ENCODE measurements at places on chromosomes 13 and 19. TPM values are rescaled to one million over a fixed set of nuclear protein-coding genes. Genes with fewer than 3 reads are reported as not detected.

DNA sequence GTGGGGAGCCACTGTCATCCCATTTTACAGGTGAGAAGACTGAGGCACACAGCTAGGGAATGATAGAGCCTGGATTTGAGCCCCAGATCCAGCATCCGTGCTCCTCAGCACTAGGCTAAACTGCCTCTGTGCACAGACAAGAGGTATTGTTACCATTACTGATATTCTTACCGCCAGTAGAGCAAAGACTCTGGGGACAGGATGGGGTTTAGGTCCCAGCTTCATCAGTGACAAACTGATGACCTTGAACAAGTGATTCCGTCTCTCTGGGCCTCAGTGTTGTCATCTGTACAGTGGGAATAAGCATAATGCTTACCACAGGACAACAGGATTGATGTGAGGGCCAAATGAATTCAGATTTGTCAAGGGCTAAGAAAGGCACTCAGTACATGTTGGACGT is 16.5 kb downstream of the AXL start:
- H3K4me3 ChIP-seq: no peak overlapping the region
- no peaks in the 10 kb centered on the region for H3K4me1 ChIP-seq
- no peaks in the 10 kb centered on the region for H3K27me3 ChIP-seq
- no peaks in the 10 kb centered on the region for H3K36me3 ChIP-seq
- H3K27ac ChIP-seq: no peak overlapping the region

- peak overlapping the region; percentile 85 for H3K27ac ChIP-seq
- H3K4me3 ChIP-seq: peak overlapping the region; percentile 81
- H3K4me1 ChIP-seq: peaks cover 32% of the 10 kb centered on the region
Measured at GRCh38 chr13:110914331-110915056, 375 bp downstream of the ANKRD10 start.

DNA sequence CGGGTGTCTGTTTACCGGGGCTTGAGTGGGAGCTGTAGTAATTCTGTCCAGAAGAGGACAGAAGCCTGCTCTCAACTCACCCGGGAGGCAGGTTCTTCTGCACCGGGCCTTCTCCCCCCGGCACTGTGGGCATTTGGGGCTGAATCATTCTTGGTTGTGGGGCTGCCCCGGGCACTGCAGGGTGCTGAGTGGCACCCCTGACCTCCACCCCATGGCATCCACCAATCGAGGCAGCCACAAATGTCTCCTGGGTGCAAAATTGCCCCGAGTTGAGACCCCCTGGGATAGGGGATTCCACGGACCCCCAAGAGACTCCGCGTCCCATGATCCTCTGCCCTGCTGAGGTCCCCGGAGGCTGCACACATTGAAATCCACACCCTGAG is 68.8 kb downstream of the GNG7 start:
- H3K4me3 ChIP-seq: no peak overlapping the region
- H3K27me3 ChIP-seq: no peaks in the 10 kb centered on the region
- H3K27ac ChIP-seq: no peak overlapping the region
- no peak for DNase-seq
- no peaks in the 10 kb centered on the region for H3K36me3 ChIP-seq
- H3K4me1 ChIP-seq: peaks cover 42% of the 10 kb centered on the region

DNA sequence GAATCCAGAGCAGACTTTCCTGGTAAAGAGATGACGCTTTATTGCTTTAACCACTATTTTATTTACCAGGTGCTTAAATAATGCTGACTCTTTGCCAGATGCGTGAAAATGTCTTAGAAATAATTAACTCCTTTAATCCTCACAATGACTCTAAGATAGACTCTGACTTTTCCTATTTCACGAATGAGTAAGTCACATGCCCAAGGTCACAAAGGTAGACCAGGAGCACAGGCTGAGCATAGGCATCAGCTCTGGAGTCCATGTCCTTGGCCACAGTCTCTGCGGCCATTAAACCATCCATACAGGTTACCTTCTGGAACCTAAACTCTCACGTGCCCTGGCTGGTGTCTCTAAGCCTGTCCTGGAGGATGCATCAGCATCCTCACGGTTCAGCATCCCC is 87.3 kb downstream of the ERCC5 start:
- no peak overlapping the region for H3K4me3 ChIP-seq
- H3K27me3 ChIP-seq: peaks cover under 1% of the 10 kb centered on the region
- no peaks in the 10 kb centered on the region for H3K4me1 ChIP-seq
- no peak for DNase-seq
- no peak overlapping the region for H3K27ac ChIP-seq

DNA sequence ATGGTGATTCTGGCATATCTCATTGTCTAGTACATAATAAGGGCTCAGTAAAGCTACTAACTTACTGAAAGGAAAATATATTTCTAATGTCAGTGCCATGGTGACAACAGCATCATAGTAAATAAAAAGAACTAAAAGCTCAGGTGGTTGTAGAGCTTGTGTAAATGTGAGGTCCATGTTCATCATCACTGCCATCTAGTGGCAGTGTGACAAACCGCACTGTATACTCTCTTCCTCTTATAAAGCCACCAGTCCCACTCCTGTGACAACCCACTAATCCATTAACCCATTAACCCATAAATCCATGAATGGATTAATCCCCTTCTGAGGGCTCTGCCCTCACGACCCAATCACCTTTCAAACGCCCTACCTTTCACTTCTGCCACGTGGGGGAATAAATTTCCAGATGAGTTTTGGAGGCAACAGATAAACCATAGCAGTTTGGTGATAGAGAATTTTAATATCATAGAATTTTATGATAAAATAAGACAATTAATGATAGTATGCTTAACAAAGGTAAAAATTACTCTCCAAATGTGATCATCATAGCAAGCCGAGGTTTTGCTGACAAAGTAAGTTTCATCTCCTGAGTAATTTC is 160.4 kb upstream of the SGCG start:
- H3K27me3 ChIP-seq: no peaks in the 10 kb centered on the region
- no peak overlapping the region for H3K27ac ChIP-seq
- H3K36me3 ChIP-seq: no peaks in the 10 kb centered on the region
- H3K4me3 ChIP-seq: no peak overlapping the region

GRCh38 chr13:32941368-32941767 is 74.9 kb upstream of the KL start:
- no peak overlapping the region for H3K27ac ChIP-seq
- no peaks in the 10 kb centered on the region for H3K27me3 ChIP-seq
- no peaks in the 10 kb centered on the region for H3K4me1 ChIP-seq
- no peak overlapping the region for H3K4me3 ChIP-seq
- H3K36me3 ChIP-seq: no peaks in the 10 kb centered on the region

DNA sequence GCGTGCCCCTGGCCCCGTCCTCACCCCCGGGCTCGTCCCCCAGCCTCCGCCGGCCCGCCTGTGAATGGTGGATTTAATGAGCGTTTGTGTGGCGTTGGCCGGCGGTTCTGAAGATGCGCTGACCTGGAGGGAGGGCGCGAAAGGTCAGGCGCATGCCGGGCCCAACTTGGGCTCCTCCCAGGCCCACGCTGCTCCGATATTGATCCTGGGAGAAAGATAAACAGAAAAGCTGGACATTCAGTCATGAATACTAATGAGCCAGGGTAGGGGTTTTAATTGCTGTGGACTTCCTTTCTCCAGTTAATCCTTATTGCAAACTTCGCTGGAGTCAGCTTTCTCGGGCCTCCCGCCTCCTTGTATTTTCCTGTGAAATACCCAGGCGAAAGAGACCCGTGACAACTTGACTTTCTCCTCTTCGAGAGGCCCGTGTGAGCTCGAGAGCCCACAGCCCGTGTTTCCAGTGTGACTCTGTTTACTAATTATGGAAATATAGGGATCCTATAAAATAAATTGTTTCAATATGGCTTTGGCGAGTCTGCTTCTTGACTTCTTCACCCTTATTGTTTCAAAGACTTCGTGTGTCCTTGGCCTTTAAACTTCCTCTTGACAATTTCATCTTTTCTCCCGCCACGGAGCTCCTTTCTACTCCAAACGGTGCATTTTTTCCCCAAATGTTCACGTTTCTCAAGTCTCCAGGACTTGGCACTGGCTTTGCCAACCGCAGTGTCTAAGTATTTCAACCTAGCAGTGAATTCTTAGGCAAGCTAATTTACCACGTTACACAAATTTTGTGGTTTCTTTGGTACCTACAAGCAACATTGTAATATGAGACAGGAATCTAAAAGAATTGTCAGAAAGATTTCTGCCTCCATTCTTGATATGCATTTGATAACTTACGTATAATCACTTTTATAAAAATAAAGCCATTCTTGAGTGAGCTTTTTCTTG is 10.5 kb downstream of the ZIC2 start:
- no peak overlapping the region for H3K4me3 ChIP-seq
- no peak for DNase-seq
- no peak overlapping the region for H3K27ac ChIP-seq
- H3K36me3 ChIP-seq: no peaks in the 10 kb centered on the region
- peaks cover 100% of the 10 kb centered on the region for H3K27me3 ChIP-seq
- peaks cover 46% of the 10 kb centered on the region for H3K4me1 ChIP-seq

- no peaks in the 10 kb centered on the region for H3K36me3 ChIP-seq
- H3K27me3 ChIP-seq: peaks cover 26% of the 10 kb centered on the region
- no peaks in the 10 kb centered on the region for H3K4me1 ChIP-seq
- H3K4me3 ChIP-seq: no peak overlapping the region
- no peak for DNase-seq
Measured at GRCh38 chr19:39641773-39642172, 13.9 kb upstream of the LGALS16 start.

GRCh38 chr13:32001154-32001768 is 30.3 kb upstream of the FRY start:
- H3K4me1 ChIP-seq: no peaks in the 10 kb centered on the region
- H3K27me3 ChIP-seq: no peaks in the 10 kb centered on the region
- H3K4me3 ChIP-seq: no peak overlapping the region
- H3K36me3 ChIP-seq: no peaks in the 10 kb centered on the region

GRCh38 chr19:49390929-49391359 is 2.9 kb downstream of the KASH5 start:
- H3K4me1 ChIP-seq: peaks cover 23% of the 10 kb centered on the region
- H3K27me3 ChIP-seq: no peaks in the 10 kb centered on the region
- H3K27ac ChIP-seq: no peak overlapping the region
- H3K4me3 ChIP-seq: no peak overlapping the region

DNA sequence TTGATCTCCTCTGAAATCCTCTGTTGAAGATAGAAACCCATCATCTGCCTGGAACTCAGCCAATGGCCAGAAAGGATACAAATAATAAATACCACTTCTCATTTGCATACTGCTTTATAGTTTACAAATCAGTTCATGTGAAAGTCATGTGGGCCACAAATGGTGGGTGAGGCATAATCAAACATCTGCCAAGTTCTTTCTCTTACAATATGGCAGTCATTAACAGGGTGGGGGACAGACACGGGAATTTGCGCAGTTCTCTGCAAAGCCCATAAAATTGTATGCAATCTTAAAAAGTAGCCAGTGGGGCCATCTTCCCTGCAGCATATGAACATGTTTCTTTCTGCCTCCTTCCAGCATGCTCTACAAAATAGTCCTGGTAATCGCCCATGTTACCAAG is 59.6 kb downstream of the NUFIP1 start:
- DNase-seq: no peak
- H3K27ac ChIP-seq: no peak overlapping the region
- no peaks in the 10 kb centered on the region for H3K27me3 ChIP-seq
- H3K4me1 ChIP-seq: no peaks in the 10 kb centered on the region

DNA sequence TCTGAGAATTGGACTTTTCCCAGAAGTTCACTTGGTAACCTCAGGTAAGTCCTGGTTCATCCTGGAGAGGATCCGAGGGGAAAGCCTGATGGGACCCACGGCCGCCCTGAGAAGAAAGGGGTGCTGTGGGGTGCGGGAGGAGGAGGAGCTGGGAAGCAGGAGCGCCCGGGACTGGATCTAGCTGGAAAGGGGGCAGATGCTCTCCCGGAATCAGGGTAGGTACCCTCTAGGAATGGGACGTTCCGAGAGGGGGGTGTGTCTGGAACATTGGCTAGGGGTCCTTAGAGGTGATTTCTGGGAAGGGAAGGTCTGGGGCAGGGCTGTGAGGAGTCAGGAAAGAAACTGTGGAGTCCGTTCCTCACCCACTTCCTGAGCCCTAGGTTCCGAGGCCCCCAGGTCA is 38.7 kb upstream of the ZNF492 start:
- H3K4me1 ChIP-seq: no peaks in the 10 kb centered on the region
- H3K27ac ChIP-seq: no peak overlapping the region
- H3K4me3 ChIP-seq: no peak overlapping the region

DNA sequence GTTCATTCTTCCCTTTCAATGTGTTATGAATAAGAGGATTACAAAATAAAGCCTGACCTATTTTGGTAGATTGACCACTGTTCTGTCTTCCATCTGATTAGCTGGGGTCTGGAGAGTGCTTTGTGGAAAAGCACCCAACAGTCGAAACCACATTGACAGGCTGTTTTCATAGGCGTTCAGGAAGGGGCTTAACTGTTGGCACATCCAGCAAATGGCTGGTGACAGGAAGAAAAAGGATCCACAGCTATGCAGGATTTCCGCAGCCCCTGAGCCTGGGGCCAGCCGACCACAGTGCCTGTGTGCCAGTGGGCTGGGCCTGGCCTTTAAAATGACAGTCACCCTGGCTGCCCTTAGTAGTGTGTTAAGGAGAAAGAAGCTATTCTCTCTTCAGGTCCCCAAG is 113.3 kb downstream of the SIPA1L3 start:
- no peak overlapping the region for H3K27ac ChIP-seq
- no peaks in the 10 kb centered on the region for H3K4me1 ChIP-seq
- H3K36me3 ChIP-seq: no peaks in the 10 kb centered on the region
- H3K27me3 ChIP-seq: no peaks in the 10 kb centered on the region

DNA sequence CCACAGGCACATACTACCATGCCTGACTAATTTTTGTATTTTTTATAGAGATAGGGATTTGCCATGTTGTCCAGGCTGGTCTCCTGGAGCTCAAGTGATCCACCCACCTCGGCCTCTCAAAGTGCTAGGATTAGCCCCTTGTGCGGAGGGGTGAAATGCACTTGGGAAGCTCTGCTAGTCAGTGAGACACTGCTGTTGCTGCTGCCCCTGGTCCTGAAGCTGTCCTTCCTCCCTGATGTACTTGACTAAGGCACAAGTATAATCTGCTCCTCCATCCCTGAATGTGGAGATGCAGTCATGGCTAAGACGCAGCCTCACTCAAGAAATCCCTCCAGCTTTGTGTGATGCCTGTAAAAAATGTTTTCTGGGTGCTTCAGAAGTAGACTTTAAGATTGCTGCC is 124.5 kb downstream of the KCTD15 start:
- no peaks in the 10 kb centered on the region for H3K36me3 ChIP-seq
- no peak for DNase-seq
- no peak overlapping the region for H3K27ac ChIP-seq
- no peak overlapping the region for H3K4me3 ChIP-seq
- no peaks in the 10 kb centered on the region for H3K4me1 ChIP-seq

GRCh38 chr13:113860051-113860664 is 3.7 kb downstream of the GAS6 start:
- no peak for DNase-seq
- peaks cover 17% of the 10 kb centered on the region for H3K4me1 ChIP-seq
- H3K27ac ChIP-seq: no peak overlapping the region
- peaks cover 22% of the 10 kb centered on the region for H3K27me3 ChIP-seq

GRCh38 chr13:26323764-26324163 is 69.8 kb downstream of the CDK8 start:
- no peak overlapping the region for H3K27ac ChIP-seq
- no peak overlapping the region for H3K4me3 ChIP-seq
- H3K27me3 ChIP-seq: no peaks in the 10 kb centered on the region
- no peaks in the 10 kb centered on the region for H3K4me1 ChIP-seq
- H3K36me3 ChIP-seq: no peaks in the 10 kb centered on the region

The NUP62 gene
- total RNA-seq: 21.7 TPM

The NLRP4 gene
- not detected for total RNA-seq

The CXCL17 gene
- total RNA-seq: not detected

The KLK15 gene
- not detected for total RNA-seq

The TARM1 gene
- not detected for total RNA-seq

The TNNT1 gene
- total RNA-seq: not detected

The LYPD3 gene
- 37.3 TPM for total RNA-seq

Data from CD4-positive, alpha-beta T cell (primary cell).